MM.1S (cell line): ENCODE measurements at places on chromosomes 6 and 20.

GRCh38 chr20:13819885-13820645 lies 35.2 kb downstream of the NDUFAF5 start:
- H3K36me3 ChIP-seq, result peaks cover 3% of the 10 kb centered on the region; the same call in 1 of the 2 replicates
- no peaks in the 10 kb centered on the region for H3K27me3 ChIP-seq
- H3K27ac ChIP-seq, result no peak overlapping the region

DNA sequence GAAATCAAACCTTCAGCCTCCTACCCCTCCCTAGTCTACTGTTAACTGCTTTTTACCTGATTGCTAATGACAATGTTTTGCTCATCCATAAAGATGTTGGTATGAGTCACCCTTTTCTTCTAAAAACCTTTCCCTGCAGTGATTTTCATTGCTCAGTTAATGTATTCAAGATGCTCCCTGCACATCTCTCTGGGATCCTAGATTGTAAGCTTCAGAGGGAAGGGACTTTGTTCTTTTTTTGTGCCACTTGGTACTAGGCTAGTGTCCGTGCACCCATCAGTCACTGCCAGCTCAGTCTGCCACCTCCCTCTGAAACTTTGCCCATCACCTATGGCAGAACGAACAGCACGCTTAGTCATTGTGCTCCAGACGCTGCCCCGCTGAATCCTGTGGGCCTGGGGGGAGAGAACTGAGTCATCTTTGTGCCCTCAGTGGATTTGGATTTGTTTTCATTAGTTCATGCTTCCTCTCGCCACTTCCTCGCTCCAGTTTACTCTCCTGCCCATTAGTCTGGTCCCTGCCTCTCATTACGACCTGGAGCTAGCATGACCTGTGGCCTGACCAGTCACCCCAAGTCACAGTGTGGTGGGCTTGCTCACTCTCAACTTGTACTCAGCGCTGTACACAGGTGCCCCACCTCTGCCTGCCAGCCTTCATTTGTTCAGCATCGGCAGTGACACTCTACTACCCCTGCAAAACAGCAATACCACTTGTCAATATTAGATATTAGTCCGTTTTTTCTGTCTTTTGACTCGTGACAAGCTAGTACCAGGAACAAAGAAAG lies 78.0 kb upstream of the TMEM181 start:
- no peaks in the 10 kb centered on the region for H3K4me1 ChIP-seq
- no peaks in the 10 kb centered on the region for H3K27me3 ChIP-seq
- no peak for DNase-seq

DNA sequence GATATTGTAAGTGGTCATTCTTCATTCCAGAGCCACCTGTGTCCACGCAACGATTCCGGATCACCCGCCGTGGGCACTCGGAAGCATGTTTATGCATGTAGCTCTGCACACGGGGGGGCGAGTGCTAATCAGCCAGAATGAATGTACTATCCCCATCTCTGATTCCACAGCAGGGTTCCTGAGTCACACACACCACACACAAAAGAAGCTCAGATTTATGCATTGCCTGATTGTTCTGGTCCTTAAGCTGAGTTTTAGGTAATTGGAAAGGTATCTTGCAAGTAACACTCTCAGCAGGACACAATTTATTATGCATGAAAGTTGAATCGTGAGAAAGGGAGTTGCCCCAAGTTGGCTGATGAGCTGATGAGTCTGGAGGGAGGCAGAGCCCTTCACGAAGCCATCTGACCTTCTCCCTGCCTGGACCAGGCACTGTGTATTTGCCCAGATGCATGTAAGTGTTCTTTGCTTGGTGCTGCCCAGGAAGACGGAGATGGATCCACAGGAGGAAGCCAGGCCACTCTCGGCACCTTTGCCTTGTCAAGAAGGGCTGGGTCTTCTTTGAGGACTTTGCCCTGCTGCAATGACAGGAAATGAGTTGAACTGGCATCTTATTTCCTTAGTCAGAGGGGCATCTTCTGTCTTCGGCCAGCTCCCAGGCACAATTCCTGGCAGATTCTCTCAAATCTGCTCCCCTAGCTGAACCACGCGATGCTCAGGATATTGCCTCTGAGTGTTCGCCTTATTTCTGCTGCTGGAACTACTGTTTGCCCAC lies 141.1 kb downstream of the SYNDIG1 start:
- no peak overlapping the region for H3K4me3 ChIP-seq
- H3K27me3 ChIP-seq, result no peaks in the 10 kb centered on the region
- H3K27ac ChIP-seq, result no peak overlapping the region
- H3K36me3 ChIP-seq, result no peaks in the 10 kb centered on the region
- no peak for DNase-seq
- H3K4me1 ChIP-seq, result no peaks in the 10 kb centered on the region

- no peak overlapping the region for H3K27ac ChIP-seq
- no peak for DNase-seq
- H3K4me1 ChIP-seq, result peaks cover 10% of the 10 kb centered on the region
Observed at GRCh38 chr6:106256201-106256968, 69.2 kb downstream of the ATG5 start.

DNA sequence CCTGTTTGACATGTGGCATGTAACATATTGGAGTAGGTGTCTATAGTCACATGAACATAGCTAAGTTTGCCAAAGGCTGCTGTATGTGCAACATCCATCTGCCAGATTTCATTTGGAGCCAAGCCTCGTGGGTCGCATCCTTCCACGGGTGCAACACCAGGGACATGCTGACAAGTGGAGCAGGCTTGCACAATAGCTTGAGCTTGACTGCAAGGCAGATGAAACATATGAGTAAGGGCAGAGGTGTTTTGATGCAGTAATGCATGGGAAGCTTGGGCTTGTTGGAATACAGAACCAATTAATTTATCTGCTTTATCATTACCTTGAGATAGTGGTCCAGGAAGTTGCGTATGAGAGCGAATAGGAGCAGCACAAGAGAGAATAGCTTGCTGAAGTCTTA lies 74.1 kb upstream of the BTN3A2 start:
- no peak overlapping the region for H3K27ac ChIP-seq
- no peaks in the 10 kb centered on the region for H3K36me3 ChIP-seq
- H3K4me1 ChIP-seq, result peaks cover 1% of the 10 kb centered on the region; the same call in 1 of the 2 replicates
- H3K27me3 ChIP-seq, result no peaks in the 10 kb centered on the region

GRCh38 chr6:1601158-1602048 lies 8.3 kb upstream of the FOXC1 start:
- H3K4me3 ChIP-seq, result no peak overlapping the region
- no peak for DNase-seq
- H3K27me3 ChIP-seq, result peaks cover 46% of the 10 kb centered on the region
- H3K27ac ChIP-seq, result no peak overlapping the region

GRCh38 chr6:97059473-97059872 lies 134.9 kb downstream of the KLHL32 start:
- peaks cover 6% of the 10 kb centered on the region; the same call in 1 of the 2 replicates for H3K4me1 ChIP-seq
- H3K27me3 ChIP-seq, result no peaks in the 10 kb centered on the region
- no peaks in the 10 kb centered on the region for H3K36me3 ChIP-seq
- no peak overlapping the region for H3K4me3 ChIP-seq

DNA sequence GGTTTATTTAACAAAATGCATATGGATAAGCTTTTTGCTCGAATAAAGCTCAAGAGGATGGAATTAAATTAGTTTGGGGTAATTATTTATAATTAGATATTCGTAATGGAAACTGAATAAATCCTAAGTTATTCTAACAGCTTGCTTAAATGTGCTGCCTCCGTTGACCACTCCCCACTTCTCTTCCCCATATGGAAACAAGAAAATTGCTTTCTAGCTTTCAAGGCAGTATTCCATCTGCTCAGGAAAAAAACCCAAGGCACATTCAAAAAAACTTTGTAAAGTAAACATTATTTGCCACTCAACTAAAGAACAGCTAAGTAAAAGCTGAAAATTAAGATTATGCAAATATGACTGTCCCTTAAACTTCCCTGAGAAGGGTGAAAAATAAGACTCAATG lies 369.2 kb downstream of the HAO1 start:
- no peak overlapping the region for H3K27ac ChIP-seq
- no peaks in the 10 kb centered on the region for H3K4me1 ChIP-seq
- no peaks in the 10 kb centered on the region for H3K27me3 ChIP-seq
- DNase-seq, result no peak

DNA sequence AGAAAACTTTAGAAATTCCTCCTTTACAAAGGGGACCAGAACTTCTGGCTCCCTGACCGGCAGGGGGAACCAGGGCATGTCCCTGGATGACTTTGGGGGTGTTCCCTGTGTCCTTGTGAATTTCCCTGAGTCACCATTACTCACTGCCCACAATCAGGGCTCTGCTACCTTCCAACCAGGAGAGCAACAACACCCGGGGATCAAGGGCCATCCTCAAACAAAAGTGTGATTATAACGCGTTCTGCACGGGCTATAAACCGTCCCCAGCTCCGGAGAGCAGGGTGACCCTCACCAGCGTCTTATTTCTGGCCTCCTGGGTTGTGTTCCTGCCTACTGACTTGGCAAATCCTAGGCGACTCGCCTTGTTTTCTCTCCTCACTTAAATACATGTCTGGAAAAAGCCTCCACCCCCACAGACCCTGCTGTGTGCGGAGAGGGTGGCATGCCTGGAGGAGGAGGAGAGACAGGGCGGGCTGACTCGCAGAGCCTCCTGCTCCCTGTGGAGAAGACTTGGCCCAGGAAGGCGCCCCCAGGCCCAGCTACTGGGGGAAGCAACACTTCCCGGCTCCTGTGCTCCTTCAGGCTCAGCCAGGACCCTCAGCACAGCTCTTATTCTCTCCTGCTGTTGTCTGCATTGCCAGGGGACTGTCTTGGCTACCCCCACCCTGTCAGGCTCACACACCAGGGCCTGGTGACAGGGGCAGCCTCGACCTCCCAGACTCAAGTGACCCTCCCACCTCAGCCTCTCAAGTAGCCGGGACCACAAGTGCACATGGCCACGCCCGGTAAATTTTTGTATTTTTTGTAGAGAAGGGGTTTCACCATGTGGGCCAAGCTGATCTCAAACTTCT lies 54.1 kb downstream of the FGD2 start:
- H3K4me3 ChIP-seq, result no peak overlapping the region
- peaks cover 20% of the 10 kb centered on the region for H3K4me1 ChIP-seq
- DNase-seq, result no peak

GRCh38 chr6:91697010-91697695 lies 1110.3 kb upstream of the MAP3K7 start:
- H3K27ac ChIP-seq, result no peak overlapping the region
- H3K4me3 ChIP-seq, result no peak overlapping the region
- no peak for DNase-seq
- H3K36me3 ChIP-seq, result no peaks in the 10 kb centered on the region
- no peaks in the 10 kb centered on the region for H3K4me1 ChIP-seq

- DNase-seq, result peak; percentile 11
- no peak overlapping the region for H3K27ac ChIP-seq
- no peak overlapping the region for H3K4me3 ChIP-seq
- no peaks in the 10 kb centered on the region for H3K36me3 ChIP-seq
- no peaks in the 10 kb centered on the region for H3K4me1 ChIP-seq
Observed at GRCh38 chr6:109610590-109610989, 80.4 kb downstream of the AK9 start.

- H3K4me3 ChIP-seq, result no peak overlapping the region
- H3K4me1 ChIP-seq, result 0 out of 2 replicates have a peak, but pooled peaks cover 9% of the 10 kb centered on the region
- H3K27ac ChIP-seq, result no peak overlapping the region
- DNase-seq, result peak; percentile 8
- no peaks in the 10 kb centered on the region for H3K27me3 ChIP-seq
Observed at GRCh38 chr6:501891-502601, 110.5 kb downstream of the IRF4 start.

DNA sequence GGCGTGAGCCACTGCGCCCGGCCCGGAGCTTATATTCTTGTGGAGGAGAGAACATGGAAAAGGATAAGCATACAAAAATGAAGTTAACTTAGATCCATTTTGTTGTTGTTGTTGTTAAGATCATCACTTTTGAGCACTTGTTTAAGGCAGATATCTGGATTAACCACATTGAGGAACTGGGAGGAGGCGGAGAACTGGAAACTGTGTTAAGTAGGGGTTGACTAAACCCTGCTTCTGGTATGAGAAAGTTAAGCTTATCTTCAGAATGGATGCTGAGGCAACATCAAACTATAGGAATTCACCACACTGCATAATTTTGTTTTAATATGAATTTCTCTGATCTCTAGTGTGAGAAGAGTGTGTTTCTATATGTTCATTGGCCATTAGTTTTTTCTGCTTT lies 57.6 kb downstream of the GCNT2 start:
- no peak overlapping the region for H3K4me3 ChIP-seq
- no peaks in the 10 kb centered on the region for H3K27me3 ChIP-seq
- no peaks in the 10 kb centered on the region for H3K4me1 ChIP-seq
- H3K27ac ChIP-seq, result no peak overlapping the region
- no peak for DNase-seq

- no peaks in the 10 kb centered on the region for H3K4me1 ChIP-seq
- peaks cover 1% of the 10 kb centered on the region for H3K36me3 ChIP-seq
- no peak overlapping the region for H3K27ac ChIP-seq
- no peak overlapping the region for H3K4me3 ChIP-seq
Observed at GRCh38 chr20:2972126-2972525, 71.3 kb upstream of the GNRH2 start.

DNA sequence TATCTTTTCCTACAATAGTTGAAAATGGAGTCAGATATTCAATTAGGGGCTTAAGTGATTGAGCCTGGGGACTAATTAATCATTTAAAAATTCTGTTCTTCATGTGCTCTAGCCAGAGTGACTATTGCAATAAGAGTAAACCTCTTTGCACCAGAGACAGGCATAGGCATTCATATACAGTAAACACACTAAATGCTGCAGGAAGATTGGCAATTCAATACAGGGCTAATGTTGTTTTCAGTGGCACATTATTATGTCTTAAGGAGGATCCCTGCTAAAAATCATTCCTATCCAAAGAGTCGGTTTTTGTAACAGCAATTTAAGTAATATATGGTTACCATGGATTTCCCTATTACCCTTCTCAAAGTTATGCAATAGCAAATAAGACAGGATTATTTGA lies 1.2 kb downstream of the PDE7B start:
- no peaks in the 10 kb centered on the region for H3K27me3 ChIP-seq
- no peak overlapping the region for H3K27ac ChIP-seq
- H3K36me3 ChIP-seq, result no peaks in the 10 kb centered on the region
- no peaks in the 10 kb centered on the region for H3K4me1 ChIP-seq
- no peak for DNase-seq

- no peak overlapping the region for H3K27ac ChIP-seq
Observed at GRCh38 chr6:101294676-101295075, 98.8 kb upstream of the GRIK2 start.

GRCh38 chr20:15882553-15882952 lies 690.7 kb downstream of the KIF16B start:
- H3K27ac ChIP-seq, result no peak overlapping the region
- H3K4me1 ChIP-seq, result no peaks in the 10 kb centered on the region
- H3K4me3 ChIP-seq, result no peak overlapping the region
- no peaks in the 10 kb centered on the region for H3K36me3 ChIP-seq
- DNase-seq, result no peak
- no peaks in the 10 kb centered on the region for H3K27me3 ChIP-seq

DNA sequence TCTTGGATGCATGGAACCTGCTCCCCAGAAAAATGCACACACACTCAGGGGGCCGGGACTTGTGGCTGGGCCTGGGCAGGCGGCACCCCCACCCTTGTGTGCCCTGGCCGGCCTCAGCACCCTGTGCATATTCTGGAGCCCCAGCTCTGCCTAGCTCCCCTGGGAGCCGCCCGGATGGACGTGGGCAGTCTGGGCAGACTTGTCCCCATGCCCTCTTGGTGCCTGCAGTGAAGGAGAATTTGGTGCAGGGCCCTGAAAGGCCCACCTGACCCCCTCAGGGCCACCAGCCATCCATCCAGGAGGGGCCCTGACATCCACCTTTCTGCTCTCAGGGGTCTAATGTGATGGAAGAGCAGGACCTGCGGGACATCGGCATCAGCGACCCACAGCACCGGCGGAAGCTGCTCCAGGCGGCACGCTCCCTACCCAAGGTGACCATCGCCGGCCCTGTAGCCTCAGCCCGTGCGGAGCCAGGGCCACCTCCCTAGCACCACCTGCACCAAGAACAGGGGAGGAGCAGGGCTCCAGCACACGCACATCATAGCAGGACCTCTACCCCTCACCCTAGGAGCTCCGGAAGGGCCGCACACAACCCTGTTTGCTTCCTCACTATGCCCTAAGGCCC lies 62.8 kb downstream of the TCP11 start:
- H3K4me1 ChIP-seq, result no peaks in the 10 kb centered on the region
- no peaks in the 10 kb centered on the region for H3K27me3 ChIP-seq
- H3K27ac ChIP-seq, result no peak overlapping the region
- H3K4me3 ChIP-seq, result no peak overlapping the region
- H3K36me3 ChIP-seq, result no peaks in the 10 kb centered on the region
